RWPE2 (cell line): ENCODE measurements at places on chromosomes 7 and 10.
A peak's percentile ranks its signal among the peaks of the same experiment; 100 is the strongest.

- DNase-seq, result peak; percentile 84
These were observed 518 bp upstream of the KMT2C start for GRCh38 chr7:152436111-152436930.

- DNase-seq, result no peak
These were observed 13.2 kb upstream of the NPS start for GRCh38 chr10:127535802-127536515.

DNA sequence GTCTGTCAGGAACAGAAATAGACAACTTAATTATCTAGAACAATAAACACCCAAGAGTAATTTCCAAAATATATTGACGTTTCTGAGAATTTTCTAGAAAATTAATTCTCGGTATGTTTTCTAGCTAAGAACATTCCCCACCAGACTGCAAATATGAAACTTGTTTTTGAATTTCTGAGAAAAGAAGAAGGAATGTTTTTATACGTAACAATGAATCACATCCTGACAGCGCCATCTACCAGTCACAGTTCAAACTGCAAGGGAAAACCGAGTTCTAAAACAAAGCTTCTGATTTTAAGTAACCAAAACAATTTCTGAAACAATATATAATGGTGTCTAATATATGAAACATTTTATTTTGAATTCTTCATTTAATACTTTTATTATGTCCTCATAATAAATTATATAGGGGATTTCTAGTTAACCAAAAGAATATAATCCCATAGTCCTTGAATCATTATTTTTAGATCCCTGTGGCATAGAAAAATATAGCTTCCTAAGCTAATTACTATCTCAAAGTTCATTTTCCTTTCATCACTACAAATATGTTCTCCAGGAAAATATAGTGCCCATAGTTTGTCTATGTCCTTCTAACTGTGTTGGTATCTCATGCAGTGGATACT is 34.5 kb upstream of the MEOX2 start:
- DNase-seq, result no peak

- DNase-seq, result no peak
These were observed 89.8 kb upstream of the AKR1E2 start for GRCh38 chr10:4736183-4736582.

GRCh38 chr7:1468203-1468602 is 8.9 kb upstream of the MICALL2 start:
- DNase-seq, result no peak

- no peak for DNase-seq
These were observed 20.2 kb upstream of the PFKFB3 start for GRCh38 chr10:6182454-6183098.

GRCh38 chr7:73890555-73891147 is 29.7 kb downstream of the TMEM270 start:
- no peak for DNase-seq

GRCh38 chr10:46268076-46268881 is 18.5 kb upstream of the ANTXRL start:
- no peak for DNase-seq

DNA sequence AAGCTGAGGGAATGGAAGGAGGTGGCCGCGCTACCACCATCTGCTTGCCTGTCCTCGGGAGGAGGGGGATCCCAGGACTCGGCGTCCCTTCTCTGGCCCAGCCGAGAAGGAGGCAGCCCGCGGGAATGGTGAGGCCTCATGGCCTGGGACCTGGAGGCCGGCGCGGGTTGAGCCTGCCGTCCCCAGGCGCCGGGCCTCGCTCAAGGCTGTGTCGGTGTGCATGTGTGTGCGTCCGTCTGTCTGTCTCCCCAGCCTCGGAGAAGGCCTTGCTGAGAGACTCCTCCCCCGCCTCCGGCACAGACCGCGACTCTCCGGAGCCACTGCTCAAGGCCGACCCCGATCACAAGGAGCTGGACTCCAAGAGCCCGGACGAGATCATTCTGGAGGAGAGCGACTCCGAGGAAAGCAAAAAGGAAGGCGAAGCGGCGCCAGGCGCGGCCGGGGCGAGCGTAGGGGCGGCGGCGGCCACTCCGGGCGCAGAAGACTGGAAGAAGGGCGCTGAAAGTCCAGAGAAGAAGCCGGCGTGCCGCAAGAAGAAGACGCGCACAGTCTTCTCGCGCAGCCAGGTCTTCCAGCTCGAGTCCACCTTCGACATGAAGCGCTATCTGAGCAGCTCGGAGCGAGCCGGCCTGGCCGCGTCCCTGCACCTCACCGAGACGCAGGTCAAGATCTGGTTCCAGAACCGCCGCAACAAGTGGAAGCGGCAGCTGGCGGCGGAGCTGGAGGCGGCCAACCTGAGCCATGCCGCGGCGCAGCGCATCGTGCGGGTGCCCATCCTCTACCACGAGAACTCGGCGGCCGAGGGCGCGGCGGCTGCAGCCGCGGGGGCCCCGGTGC is 1.3 kb downstream of the HMX3 start:
- no peak for DNase-seq

DNA sequence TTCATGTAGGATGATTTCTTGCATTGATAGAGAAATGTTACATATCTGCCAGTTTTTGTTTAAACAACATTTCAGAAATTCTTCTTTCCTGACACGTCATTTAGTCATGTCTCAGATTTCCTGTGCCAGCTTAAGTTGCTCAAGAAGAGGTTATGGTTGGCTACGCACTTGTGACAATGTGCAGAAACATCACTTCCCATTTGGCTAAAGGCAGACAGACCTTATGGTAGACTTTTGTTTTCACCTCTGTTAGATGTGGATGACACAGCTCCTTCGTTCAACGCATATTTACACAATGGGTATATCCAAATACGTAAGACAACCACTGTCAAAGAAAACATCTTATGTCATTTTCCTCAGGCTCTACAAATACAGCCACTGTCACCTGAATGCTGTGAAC is 125.8 kb downstream of the DOCK4 start:
- no peak for DNase-seq

DNA sequence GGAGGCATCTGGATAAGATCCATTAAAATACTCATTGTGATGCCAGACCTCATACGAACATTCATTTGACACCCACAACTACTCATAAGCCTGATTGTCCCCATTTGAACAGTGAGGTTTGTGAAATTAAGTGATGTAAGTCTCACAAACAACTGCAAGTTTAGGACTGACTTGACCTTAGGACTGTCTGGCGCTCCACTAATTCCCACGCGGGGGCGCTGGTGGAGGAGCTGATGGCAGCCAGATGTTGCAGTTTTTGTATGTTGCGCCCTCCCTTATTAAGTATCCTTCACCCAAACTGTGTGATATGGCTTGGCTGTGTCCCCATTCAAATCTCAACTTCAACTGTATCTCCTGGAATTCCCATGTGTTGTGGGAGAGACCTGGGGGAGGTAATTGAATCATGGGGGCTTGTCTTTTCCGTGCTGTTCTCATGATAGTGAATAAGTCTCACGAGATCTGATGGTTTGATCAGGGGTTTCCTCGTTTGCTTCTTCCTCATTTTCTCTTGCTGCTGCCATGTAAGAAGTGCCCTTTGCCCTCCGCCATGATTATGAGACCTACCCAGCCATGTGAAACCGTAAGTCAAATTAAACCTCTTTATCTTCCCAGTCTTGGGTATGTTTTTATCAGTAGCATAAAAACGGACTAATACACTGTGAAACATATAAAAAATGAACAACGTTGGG is 20.3 kb upstream of the TIAL1 start:
- no peak for DNase-seq

DNA sequence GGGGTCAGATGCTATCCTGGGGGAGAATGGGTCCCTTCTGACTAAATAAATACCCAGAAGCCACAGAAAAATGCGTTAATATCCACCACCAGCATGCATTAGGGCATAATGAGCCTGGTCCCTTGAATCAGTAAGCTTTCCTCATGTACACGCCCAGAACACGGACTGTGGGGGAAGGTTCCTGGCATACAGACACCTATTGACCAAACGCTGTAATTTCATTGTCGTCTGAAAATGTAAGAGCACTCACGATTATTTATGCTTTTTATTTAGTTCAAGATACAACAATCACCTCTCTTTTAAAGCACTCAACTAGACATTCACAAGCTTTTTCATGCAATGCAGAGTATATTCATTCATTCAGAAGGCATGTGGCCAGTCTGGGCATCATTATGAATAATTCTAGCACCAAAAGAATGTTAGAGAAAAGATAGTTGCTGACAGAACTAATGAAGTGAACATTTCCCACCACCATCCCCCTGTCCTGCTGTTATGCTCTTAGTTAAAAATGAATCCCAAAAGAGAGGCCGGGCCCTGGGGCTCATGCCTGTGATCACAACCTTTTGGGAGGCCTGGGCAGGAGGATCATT is 101.0 kb downstream of the SVIL start:
- no peak for DNase-seq

DNA sequence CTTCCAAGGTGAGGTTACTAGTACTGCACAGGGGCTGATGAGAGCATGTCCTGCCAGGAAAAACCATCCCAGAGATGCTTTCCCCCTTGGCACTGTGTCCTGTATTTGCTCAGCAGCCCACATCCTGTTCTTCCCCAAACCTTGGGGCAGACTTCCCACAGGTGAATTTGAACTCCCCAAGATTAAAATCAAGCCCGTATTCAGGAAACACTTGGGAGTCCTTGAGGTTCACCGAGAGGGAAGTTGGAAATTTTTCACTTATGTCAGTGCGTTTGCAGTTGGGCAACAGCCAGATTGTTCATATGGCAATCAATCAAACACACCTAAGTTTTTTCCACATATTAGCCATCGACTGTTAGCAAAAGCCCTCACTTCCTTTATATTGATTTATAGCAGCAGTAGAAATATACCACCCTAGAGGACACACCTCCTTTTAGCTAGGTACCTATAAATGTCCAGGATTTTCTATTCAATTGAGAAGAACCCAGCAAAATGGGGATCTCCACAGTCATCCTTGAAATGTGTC is at the start of gene DMBT1:
Gene DMBT1, plus strand, starts transcription at position 476 of the 526 bp plus-strand sequence. Its CDS starts 17 bp downstream, at position 493.
- DNase-seq, result no peak

DNA sequence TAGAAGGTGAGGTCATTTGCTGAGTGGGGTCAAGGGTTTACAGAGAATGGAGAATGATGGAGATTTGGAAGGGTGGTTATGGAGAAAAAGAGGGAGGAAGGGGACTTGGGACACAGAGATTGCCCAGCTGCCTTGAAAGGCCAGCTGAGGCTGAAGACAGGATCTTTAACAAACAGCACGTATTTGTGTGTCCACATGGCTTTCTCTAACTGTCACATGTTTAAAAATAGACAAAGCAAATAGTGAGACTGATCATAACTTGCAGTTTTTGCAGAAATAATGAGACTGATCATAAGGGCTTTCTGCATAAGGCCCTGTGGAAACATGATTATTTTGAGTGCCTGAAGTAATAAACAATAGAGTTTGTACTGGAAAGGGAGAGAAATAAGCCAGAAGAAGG is 212.7 kb downstream of the HDAC9 start:
- no peak for DNase-seq

DNA sequence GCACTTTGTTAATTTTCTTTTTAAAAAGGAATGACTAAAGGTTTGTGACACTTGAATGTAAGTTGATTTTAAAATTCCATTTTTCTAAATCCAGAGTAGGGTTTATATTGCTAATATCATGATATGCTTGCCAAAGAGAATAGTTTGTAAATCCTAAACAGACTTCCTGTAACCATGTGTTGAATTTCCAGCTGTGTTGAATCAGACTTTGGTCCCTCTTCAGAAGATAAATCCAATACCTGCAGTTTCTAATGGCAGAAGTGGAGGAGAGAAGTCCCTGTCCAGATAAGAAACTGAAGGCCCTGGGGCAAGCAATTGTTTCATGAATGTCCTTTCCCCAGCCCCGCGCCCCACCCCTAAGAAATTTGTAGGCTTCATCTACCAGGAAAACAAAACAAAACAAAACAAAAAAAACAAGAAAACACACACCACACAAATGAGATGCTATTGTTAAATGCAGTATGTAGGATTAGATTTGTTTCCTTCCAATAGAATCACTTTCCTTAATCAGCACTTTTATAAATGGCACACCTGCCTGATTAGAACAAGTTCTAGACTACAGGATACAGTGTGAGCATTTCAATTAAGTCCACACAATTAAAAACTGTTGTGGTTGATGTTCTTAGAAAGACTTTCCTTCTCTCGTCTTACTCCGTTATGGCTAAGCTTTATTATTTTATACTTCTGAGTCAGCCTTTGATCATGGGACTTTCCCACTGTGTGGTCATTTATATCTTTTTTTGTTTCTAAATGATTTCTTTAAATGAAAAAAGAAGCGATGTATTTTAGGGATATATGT is 122.8 kb downstream of the KAT6B start:
- no peak for DNase-seq

- no peak for DNase-seq
These were observed 222.0 kb downstream of the TWIST1 start for GRCh38 chr7:18895456-18895855.

DNA sequence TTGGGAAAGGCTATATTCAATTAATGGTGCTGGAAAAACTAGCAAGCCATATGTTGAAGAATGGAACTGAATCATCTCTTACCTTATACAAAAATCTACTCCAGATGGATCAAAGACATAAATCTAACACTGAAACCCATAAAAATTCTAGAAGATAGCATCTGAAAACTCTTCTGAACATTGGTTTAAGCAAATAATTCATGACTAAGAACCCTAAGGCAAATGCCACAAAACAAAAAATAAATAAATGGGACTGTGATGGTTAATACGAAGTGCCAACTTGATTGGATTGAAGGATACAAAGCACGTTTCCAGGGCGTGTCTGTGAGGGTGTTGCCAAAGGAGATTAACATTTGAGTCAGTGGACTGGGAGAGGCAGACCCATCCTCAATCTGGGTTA is 1130.0 kb downstream of the DNAJB9 start:
- no peak for DNase-seq

- no peak for DNase-seq
These were observed 98.5 kb upstream of the ANK3 start for GRCh38 chr10:60488111-60488669.

- DNase-seq, result no peak
These were observed 72.8 kb upstream of the CUX1 start for GRCh38 chr7:101744588-101744987.

DNA sequence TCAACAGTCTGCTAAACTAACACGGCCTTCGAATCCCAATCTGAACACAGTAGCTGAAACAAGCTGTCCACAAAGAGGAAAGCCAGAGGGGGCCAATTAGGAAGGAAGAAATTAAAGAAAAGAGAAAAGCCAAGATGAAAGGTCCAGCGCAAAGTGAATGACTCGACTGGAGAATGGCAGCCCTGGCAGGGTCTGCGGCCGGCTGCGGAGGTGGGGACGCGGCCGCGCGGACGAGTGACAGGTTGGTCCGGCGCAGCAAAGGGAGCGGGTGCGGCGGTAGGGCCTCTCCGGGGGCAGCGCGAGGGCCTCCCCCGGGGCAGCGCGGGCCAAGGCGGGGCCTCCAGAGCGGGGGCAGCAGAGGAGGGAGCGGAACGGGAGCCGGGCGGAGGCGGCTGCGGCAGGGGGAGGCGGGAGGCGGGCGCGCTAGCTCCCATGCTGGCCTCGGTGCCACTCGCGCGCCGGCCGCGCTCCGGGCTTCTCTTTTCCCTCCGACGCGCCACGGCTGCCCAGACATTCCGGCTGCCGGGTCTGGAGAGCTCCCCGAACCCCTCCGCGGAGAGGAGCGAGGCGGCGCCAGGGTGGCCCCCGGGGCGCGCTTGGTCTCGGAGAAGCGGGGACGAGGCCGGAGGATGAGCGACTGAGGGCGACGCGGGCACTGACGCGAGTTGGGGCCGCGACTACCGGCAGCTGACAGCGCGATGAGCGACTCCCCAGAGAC is at the start of gene VWC2:
Gene VWC2, plus strand, starts transcription at position 421 of the 718 bp plus-strand sequence. CDS start 1,798 bp downstream, outside the sequence.
- no peak for DNase-seq
